Amygdala (tissue), 56 donors: ENCODE measurements at places on chromosomes 2 and 18.

DNA sequence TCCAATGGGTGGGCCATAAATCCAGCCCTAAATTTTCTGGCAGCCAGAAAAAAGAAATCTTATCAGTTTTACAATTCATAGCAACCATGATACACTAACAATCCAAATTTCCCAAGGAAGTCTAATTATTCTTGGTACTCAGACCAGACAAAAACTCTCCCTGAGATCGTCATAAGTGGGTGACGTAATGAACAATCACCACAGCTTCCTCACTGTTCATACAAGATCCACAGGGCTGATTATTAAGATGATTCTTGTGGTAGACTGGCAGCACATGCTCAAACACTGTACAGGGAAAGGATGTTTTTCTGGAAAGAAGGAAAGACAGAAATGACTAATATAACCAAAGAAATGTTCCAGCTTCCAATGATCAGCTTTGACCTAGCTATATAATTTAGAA lies 178.3 kb upstream of the CRIM1 start:
- no peak for DNase-seq

GRCh38 chr2:196274387-196274809 lies 103.0 kb upstream of the STK17B start:
- DNase-seq, result peak; percentile 9

DNA sequence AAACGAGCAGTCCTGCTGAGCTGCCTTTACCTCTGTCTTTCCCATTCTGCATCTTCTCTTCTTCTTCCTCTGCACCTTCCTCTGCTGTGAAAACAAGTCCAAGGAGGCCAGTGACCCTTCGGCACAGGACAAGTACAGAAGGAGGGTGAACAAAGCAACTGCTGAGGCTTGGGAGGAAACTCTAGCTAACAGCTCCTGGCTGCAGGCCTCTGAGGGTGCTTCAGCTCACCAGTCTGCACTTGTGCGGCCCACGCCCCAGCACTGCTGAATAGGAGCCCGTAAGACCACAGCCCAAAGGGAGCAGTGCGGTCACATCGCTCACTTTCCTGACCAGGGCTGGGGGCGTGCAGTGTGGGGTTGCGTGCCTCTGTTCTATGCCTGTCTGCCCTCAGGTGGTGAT lies 42.1 kb upstream of the DNMT3A start:
- DNase-seq, result no peak

GRCh38 chr2:42879913-42880737 lies 87.7 kb upstream of the HAAO start:
- DNase-seq, result no peak

DNA sequence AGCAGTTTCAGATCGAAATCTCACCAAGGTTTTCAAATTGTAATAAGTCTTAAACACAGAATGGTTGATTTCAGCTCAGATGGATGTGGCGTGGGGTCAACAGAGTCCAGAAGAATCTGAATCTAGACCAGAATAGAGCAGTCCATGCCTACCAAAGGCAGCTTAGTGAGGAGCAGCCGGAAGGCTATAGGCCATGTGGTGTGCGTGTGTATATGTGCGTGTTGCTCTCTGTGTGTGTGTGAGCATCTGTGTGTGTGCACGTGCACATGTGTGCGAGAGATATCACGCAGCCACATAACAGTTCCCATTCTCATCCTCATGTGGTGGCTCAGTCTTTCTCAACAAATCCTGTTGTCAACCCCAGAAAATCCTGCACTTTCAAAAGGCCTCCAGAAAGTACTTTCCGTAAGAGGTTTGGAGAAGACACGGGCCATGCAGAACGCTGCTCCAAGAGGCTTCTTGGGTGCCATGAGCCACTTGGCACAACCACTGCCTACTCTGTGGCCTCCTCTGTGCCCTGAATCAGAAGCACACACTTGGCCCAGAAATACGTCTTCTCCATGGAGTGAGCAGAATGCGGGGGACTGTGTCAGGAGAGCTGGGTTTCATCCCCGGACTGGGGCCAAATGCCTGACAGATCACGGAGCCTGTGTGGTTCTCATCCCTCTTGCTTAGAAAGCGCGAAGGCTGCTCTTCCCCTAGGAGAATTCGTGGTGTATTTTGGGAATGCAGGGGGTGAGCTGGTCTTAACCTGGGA lies 67.3 kb downstream of the ACKR3 start:
- no peak for DNase-seq

GRCh38 chr2:81260320-81260719 lies 955.8 kb upstream of the LRRTM1 start:
- DNase-seq, result no peak

DNA sequence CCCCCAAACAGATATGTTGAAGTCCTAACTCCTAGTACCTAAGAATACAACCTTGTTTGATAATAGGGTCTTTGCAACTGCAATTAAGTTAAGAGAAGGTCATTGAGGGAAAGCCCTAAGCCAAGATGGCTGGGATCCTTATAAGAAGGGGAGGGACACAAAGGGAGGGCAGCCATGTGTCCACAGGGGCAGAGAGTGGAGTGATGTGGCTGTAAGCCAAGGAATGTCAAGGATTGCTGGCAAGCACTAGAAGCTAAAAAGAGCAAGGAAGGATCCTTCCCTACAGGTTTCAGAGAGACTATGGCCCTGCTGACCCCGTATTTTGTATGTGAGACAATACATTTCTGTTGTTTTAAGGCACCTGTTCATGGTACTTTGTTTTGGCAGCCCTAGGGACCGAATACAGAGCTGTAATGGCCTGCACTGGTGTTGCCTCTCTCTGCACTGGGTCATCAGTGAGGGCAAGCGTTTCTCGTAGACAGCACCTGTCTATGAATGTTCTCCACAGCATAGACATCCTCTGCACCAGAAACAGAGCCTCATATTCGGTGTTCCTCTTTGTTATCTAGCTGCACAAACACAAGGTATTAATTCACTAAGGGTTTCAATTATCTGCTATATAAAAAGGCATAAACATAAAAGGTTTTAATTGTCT lies 75.4 kb upstream of the AQP4 start:
- DNase-seq, result no peak

DNA sequence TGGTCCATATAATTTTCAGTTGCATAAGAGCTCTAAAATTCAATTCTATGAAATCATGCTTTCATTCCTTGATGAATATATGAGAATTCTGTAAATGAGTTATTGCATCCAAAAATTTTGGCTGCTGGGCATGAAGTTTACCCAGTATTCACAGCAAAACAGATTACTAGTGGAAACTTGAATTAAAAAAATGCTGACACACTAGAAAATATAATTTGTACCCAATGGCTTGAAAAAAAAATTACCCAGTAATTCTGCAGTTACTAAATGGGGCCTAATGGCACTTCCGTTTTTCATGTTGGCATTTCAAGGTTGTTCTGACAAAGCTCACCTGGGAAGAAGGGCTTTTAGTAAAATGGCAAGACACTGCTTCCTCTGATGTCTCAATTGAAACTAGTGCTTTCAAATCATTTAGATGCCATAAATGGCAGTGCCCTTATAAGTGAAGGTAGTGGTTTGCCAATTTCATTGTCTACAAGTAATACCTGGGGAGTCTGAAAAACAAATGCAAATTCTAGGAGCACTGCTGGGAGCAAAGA lies 343.6 kb downstream of the TDRD15 start:
- DNase-seq, result no peak

DNA sequence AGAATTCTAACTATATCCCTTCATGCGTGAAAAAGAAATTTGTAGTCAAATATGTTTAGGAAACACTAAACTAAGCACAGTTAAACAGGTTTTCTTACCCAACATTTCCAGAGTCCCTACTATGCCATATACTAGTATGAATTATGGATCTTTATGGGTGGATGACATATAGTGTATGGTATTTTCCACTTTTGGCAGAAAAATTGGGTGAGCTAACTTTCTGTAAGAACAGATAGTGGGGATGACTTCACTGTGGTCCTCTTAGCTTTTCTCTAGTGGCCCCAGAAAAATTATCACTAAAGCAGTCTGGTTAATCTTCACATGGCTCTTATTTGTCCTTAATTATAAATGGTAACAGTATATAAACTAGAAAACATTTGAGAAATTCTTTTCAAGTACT lies 240.0 kb upstream of the GULP1 start:
- DNase-seq, result no peak

DNA sequence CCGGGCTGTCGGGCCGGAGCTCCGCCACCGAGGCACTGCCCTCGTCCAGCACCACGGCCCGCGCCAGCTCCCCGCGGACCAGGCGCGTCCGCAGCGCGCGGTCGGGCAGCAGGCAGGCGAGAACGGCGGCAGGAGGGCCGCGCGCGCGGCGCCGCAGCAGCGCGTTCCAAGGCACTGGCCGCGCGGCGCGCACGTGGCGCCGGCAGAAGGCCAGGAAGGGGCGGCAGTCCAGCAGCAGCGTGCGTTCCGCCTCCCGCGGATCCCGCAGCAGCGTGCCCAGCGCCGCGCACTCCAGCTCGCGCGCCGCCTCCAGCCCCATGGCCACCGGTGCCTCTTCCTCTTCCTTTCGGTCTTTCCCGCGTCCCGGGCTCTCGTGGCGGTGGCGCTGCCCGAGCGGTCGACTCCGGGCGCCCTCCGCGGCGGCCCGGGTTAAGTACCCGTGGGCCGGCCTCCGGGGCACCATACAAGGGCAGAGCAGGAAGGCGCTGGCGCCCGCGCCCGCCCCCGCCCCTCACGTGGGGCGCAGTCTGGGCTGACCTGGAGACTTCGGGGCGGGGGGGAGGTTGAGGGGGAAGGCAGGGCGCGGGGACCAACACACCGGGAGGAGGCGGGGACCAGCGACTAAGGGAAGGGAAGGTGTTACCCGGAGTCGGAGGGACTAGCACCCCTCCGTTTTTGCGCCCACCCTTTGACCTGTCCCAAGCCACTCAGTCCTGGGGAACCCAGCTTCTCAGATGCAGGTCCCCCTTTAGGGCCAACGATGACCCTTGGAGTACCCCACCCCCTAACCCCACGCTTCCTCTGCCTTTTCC lies at the start of gene DUSP2:
Gene DUSP2, minus strand, starts transcription at position 405 of the 812 bp plus-strand sequence. Its CDS starts 86 bp downstream, at position 319.
- no peak for DNase-seq

DNA sequence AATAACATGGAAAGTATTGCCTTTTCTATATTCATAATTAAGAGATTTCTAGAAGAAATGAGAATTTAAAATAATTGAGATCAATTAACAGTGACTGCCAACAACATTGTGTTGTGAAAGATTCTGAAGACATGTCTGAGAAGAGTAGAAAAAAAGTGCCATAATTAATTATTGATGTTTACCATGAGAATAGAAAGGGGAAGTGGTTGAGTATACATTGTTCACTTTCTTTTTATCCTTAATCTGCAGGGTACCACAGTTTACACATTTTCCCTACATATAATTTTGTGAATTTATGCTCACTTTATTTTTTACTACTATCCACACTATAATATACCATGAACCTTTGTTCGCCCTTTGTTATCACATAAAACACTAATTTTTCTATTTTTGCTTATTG lies 47.1 kb upstream of the UBE2E3 start:
- DNase-seq, result no peak

DNA sequence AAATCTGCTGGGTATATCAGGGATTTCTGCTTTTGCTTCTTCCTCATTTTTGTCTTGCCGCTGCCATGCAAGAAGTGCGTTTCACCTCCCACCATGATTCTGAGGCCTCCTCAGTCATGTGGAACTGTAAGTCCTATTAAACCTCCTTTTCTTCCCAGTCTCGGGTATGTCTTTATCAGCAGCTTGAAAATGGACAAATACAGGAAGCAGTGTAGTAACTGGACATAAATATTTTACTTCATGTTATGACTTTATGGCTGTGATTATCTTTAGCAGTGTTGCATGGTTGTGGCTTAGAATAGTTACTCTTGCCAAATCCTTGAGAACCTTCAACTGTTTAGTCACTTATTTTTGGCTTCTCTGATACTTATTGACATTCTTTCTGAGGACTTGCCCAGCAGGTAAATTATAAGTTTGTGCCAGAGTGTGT lies 66.2 kb upstream of the DLX2 start:
- DNase-seq, result no peak
